ENCODE measurements at places on chromosomes 4 and X.
A peak's percentile ranks its signal among the peaks of the same experiment; 100 is the strongest.

DNA sequence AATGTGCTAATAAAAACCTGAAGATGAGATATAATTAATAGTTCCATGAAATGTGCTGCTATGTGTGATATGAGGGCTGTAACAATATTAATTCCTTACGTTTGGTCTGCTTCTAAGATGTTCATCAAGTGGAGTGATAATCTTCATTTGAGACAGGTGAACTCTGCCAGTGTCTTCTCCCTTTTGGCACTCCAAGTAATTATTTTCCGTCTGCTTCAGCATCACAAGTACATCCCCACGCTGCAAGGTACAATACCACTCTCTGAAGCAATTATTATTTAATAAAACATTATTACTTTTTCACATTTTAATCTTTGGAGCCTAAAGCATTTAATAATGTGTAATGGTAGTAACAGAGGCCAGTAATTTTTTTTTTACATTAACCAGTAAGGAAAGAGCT, 44.4 kb downstream of the RPS3A start:
- no peak for DNase-seq

DNA sequence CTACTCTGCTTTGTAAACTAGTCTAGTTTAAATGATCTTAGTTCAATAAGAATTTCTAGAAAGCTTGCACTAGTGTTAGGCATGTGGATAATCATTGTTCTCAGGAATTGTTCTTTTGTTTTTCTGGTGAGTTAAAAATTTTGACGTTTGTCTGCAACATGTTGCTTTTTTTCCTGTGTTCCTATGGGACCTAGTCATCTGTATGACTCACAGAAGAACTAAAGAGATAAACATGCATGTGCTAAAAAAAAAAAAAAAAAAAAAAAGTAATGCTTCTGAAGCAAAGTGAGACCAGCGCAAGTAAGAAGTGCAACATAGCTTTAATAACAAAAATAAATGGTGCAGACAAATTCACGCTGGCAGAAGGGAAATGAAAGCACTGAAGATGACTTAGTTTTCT, 471.2 kb downstream of the IQCM start:
- DNase-seq = no peak

GRCh38 chr4:184906480-184907097, 80.8 kb upstream of the ACSL1 start:
- no peak for DNase-seq

- no peak for DNase-seq
These were observed 356.5 kb downstream of the PDGFC start for GRCh38 chr4:156615066-156615531.

DNA sequence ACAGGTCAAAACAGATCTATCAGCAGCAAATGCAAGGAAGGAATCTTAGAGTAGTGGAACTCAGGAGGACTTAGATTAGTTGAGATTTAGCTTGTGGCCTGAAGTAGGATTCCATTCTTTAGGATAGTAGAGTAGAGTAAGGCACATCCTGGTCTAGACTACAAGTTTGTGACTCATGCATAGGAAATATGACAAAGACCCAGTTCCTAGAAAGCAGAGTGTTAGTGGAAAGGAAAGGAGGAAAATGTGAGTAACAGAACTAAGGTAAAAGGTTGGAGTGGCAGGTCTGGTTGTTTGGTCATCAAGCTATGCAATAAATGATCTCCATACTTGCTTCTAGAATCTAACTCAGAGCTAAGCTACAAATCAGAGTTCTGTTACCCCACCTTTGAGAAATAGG, 595.0 kb downstream of the ACTRT1 start:
- peak; percentile 14 for DNase-seq

GRCh38 chr4:177127658-177128057, 182.0 kb upstream of the NEIL3 start:
- DNase-seq = no peak

- no peak for DNase-seq
These were observed 15.4 kb downstream of the NKX6-1 start for GRCh38 chr4:84483688-84484087.

- DNase-seq = no peak
These were observed 206.2 kb downstream of the PRDM5 start for GRCh38 chr4:120716346-120716745.

DNA sequence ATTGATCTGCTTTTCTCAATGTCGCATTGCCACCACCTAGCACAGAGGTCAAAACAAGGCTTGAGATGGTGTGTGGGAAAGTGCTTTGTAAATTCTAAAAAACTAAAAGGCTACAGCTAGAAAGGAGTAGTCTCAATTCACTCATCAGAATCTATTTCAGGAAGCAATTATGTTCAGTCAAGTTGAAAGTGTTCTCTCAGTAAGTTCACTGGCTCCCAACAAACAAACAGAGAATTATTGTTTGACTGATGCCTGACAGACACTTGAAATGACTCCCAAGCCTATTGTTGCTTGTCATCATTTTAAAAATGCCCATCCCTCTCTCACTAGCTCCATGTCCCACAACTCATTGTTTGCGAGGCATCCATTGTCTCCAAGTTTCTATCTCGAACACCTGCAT, 419.6 kb upstream of the CPEB2 start:
- DNase-seq = no peak

DNA sequence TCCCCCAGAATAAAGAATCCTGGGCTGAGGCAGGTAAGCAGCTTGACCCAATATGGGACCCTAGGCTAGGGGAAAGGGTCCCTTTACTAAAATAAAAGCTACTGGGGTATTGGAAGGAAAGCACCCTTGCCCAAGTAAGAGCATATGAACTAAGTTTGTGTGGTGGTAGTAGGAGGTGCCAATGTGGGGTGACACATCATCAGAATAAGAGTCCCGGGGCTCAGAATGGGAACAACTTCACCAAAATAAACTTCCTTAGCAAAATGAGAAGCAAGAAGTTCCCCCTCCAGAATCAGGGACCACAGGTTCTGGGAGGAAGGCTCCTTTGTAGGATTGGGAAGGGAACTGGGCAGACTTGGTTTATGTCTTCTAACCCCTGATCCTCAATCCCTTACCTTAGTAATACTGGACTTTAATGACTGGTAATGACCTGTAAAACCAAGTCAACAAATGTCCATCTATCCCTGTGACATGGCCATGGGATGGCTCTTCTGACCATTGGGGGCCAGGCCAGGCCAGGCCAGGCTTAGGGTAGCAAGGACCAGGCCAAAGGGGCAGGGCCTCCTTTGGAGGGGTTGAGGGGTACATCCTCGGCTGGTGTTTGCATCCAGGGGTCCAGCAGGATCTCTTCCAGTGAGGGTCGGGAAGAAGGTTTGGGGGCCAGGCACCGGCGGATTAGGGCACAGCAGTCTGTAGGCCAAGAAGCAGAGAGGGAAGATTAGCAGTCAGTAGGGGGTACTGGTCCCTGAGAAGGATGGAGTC, 2.3 kb upstream of the SLC35A2 start:
- no peak for DNase-seq

- no peak for DNase-seq
These were observed 12.1 kb downstream of the TMEM156 start for GRCh38 chr4:39020130-39020529.

DNA sequence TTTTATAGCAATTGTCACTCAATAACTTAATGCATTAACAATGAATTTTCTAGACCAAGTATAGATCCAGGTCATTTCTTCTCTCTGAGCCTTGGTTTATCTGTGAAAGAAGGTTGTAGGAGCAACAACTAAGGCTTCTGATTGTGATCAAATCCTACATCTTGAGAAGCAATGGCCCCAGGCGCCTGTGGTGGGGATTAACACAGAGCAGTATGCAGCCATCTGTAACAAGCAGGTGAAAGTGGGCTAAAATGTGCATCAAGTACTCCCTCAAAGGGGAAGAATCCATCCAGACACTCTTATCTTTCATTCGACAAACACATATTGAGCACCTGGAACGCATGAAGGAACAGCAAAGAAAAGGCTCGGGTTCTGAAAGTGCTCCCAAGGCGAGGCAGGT, 19.1 kb upstream of the SETD7 start:
- DNase-seq = no peak

GRCh38 chr4:9988363-9988749, 32.9 kb downstream of the SLC2A9 start:
- DNase-seq = no peak

DNA sequence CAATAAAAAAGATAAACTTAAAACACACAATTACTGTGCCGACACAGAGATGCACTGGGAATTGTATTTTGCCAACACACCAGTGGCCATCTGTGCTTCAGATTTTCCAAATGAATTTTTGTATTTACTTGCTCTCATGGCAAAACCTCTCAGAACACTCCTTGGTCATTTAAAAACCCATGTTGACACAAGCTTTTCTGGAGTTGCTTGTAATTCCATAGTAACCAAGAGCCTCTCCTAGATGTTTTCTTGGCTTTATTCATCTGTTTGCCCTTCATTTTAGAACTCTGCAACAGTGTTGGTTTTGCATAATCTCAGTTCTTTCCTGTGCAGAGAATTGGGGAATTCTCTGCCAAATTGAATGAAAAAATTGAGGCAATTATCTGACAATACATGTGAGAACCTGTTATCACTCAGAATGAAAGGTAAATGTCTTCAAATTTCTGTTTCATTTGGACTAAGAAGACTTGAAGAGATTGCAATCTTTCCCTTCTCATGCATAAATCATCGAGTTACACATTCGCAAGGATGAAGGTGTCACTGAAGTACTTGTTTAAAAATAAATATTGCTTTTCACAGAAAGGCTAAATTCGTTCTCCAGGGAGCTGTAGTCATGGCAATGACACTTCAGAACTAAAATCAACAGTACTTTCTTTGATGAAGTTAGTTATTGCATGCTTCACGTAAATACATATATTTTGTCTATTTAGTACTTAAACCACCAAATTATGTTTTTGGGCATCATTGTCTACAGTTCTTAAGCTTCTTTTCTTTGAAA, 301.8 kb upstream of the CTSO start:
- no peak for DNase-seq

- no peak for DNase-seq
These were observed 1106.3 kb upstream of the IGFBP7 start for GRCh38 chr4:58216461-58216860.

DNA sequence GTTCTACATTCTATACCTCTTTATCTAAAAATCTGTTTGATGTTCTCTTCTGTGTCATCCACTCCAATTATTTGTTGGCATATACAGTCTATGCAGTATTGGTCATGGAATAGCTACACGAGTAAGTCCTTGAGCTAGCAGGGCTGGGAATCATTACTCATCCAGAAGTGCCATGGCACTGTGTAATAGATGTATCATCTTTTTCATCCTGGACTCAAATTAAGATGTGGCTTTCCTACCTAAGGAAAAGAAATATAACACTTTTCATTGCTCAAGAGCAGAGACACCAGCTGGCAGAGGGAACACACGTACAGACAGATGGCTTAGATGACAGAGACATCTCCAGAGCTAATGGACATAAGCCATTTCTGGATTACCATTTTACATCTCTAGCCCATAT, 159.8 kb downstream of the FAM13A start:
- DNase-seq = no peak

DNA sequence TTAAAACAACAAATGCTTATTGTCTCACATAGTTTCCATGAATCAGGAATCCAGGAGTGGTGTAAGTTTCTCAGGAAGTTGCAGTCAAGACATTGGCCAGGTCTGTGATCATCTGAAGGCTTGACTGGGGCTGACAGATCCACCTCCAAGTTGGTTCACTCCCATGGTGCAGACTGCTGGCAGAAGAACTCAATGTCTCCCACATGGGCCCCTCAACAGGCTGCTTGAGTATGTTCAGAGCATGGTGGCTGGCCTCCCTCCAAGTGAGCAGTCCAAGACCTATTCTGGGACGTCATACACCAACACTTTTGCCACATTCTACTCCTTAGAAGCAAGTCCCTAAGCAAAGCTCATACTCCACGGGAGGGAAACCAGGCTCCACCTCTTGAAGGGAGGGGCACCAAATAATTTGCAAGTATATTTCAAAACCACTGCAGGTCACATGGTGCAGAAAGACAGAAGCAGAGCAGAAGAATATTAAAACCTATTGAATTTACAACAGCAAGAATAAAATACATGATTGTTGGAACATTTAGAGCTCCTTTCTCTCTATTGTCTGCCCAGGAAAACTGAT, 35.3 kb downstream of the LGI2 start:
- no peak for DNase-seq

DNA sequence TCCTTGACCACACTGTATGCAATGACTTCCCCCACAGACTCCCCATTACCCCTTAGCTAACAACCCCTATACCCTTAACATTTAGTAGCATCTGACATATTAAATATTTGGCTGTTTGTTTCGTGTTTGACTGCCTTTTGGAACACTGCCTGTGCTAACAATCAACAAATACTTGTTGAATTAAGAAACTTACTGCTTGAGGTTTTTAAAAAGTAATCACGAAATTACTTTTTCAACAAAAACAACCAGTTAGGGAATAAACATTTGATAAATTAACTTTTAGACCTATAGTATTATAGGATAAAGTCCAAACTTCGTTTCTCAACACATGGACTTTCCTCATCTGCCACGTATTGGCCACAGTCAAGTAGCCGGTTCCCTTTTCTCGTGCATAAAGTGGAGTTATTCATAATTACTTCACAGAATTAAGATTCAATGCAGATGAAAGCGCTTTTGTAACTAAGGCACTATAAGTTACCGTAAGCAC, 555 bp upstream of the ELMOD2 start:
- DNase-seq = no peak

GRCh38 chrX:7514871-7515599, 327.9 kb upstream of the VCX start:
- DNase-seq = peak; percentile 57

GRCh38 chr4:62130637-62131036, 930.5 kb downstream of the ADGRL3 start:
- DNase-seq = no peak

- DNase-seq = no peak
These were observed 3.0 kb downstream of the LINC00632 start for GRCh38 chrX:140712413-140713173.

GRCh38 chr4:26150948-26151347, 169.9 kb upstream of the RBPJ start:
- no peak for DNase-seq

DNA sequence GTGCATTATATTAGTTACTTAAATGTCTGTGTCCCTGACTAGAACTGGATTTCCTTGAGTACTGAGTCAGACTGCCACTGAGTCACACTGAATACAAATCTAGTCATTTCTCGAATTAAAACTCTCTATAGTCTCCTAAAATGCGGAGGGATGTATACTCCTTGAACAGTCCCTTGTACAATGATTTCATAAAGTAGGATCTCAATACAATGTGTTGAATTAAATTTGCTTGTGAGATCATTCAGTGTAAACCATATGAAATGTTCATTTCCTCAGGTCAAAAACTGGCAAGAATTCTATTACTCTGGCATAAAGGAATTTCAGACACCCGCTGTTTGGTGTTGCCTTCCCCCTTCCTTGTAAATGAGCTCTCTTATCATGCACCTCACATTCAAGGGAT, 17.5 kb upstream of the FAM241A start:
- peak; percentile 28 for DNase-seq

DNA sequence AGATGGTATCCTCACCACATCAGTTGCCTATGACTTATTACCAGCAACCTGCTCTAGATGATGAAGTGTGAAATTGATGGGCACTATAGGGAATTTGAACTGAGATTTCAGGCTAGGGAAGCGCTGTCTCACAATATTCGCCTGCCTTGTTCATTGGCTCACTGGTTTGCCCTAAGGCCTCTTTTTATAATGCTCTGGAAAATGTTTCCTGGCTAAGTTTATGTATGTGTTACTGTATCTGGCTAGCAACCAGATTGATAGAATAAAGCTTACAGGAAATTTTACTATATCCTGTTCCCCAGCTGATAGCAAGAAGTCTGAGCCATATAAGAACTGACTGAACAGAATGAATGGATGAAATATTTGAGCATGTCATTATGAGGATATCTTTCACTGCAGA, 71.6 kb downstream of the GSTCD start:
- no peak for DNase-seq

GRCh38 chr4:33566649-33567048, 2677.7 kb downstream of the ARAP2 start:
- DNase-seq = no peak

GRCh38 chr4:98406819-98407218, 145.6 kb downstream of the RAP1GDS1 start:
- DNase-seq = no peak

Measured in RCC 7860 (cell line).